ENCODE measurements at places on chromosomes 12 and 14.

GRCh38 chr14:74945852-74946658, 9.3 kb downstream of the PGF start:
- DNase-seq, result peak; percentile 53

DNA sequence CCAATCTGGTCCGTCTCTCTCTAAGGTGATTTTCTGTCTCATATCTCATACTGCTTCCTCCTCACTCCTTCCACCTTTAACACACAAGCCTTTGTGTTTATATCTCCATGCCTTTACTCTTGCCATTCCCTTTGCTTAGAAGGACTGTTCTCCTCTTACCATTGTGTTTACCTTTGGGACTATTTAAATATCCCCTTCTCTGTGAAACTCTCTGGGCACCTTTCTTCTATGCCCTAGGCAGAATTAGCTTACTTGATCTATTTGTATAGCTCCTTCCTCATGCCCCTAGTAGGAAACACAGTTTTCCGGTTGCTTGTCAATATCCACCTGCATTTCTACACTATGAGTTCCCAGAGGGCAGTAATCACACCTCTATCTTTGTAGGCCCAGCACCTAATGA, 3.9 kb upstream of the AMHR2 start:
- no peak for DNase-seq

DNA sequence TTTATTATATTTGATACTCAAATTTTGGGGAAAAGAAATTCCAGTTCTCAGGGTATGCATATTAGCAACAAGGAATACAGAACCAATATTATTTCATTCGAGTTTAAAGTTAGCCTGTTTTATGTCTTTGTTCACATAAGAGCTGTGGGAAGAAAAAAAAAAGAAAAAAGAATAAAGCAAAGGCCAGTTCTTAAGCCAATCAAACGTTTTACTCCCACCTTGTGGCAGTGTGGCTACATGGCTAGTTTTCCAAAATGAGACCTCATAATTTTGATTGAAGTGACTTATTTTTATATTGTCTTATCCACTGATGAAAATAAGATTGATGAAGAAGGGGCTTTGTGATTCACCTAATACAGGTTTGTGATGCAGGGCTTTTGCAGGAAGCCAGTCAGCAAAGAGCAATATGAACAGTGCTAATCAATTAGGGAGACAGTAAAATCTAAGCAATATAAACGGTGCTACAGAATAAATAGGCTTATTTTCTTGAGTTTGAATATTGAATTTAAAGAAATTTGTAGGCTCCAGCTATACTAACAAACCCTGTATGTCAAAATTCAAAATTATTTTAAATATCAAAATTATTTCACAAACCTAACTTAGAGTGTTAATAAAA, 624.1 kb upstream of the FOXG1 start:
- DNase-seq, result no peak

DNA sequence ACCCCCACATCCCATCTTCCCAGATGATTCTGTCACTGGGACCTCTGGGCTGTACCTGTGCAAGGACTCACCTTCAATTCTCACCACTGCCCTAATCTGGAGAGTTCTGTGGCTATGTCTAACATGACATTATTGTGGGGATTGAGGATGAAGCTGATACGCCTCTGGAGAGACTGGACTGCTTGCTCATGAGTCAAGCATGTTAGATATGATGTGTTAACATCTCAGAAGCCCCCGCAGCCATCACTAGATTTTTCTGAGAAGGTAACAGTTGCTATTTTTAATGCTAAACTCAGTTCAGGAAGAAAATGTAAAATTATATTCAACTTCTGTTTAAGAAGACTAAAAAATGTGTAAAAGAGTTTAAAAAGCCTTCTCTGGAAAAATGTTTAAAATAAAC, 25.7 kb downstream of the JKAMP start:
- no peak for DNase-seq

All from T-cell (primary cell).